B cell (primary cell): ENCODE measurements at places on chromosomes 2 and 18. TPM values are rescaled to one million over a fixed set of nuclear protein-coding genes. Genes with fewer than 3 reads are reported as not detected.

DNA sequence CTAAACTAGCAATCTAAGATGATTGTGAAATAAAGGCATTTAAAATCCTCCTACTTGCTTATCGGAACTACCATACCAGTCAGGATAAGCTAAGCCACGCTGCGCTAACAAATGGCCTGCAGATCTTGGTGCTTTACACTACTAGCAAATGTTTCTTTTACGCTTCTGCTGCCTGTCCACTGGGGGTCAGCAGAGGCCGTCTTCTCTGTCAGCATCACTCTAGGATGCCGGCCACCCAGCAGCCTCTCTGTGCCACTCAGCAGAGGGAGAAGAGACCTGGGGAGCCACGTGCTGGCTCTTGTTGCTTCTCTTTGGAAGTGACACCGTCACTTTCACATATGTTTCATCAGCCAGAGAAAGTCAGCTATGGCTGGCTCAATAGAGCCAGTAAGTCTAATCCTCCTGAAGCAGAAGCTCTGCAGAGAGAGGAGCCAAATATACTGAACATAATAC lies 36.6 kb downstream of the COPS8 start:
- no peak overlapping the region for H3K4me3 ChIP-seq
- no peaks in the 10 kb centered on the region for H3K27me3 ChIP-seq
- DNase-seq = no peak
- no peak overlapping the region for H3K27ac ChIP-seq

The USP37 gene
- 3.1 and 5.2 TPM in 2 replicates for polyA plus RNA-seq

GRCh38 chr2:72134408-72134996 lies 13.2 kb downstream of the CYP26B1 start:
- H3K4me1 ChIP-seq = no peaks in the 10 kb centered on the region
- H3K27ac ChIP-seq = no peak overlapping the region
- no peak overlapping the region for H3K4me3 ChIP-seq
- H3K27me3 ChIP-seq = no peaks in the 10 kb centered on the region

The DNAH7 gene
- polyA plus RNA-seq = 0.01 TPM in 2 replicates

DNA sequence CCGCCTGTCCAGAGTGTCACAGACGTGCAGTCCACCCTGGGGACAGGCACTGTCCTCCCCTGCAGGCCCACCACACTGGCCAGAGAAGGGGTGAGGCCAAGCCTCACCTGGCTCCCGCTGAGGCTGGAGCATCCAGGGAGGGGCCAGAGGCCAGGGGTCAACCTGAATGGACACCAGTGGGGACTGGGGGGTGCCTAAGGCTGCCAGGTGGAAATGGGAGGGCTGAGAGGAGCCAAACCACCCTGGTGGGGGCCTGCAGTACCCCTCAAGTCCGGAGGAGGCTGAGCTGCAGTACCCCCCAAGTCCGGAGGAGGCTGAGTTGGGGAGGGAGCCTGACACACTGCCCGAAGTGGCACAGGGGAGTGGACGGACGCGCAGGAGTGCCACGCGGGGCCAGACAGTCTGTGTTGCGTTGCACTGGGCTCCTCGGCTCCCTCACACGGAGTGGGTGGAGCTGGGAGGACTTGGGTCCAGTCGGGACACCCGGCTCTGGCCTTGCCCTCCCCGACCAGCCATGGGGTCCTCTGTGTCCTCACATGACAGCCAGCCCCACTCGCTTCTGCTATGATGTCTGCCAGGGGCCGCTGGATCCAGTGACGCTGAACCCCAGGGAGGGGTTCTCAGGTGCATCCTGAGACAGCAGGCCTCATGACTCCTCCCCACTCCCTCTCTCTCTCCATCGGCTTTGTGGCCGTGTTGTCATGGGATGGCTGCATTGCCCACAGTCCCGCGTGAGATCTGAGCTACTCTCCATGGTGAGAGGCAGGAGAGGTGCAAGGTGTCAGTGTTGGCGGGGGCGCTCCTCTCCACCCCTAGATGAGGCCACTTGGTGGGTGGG lies 22.3 kb upstream of the GPC1 start:
- H3K27me3 ChIP-seq = no peaks in the 10 kb centered on the region
- no peaks in the 10 kb centered on the region for H3K4me1 ChIP-seq
- H3K4me3 ChIP-seq = no peak overlapping the region
- H3K36me3 ChIP-seq = no peaks in the 10 kb centered on the region

GRCh38 chr18:217532-218336 lies 50.1 kb downstream of the THOC1 start:
- no peak overlapping the region for H3K27ac ChIP-seq
- DNase-seq = no peak
- H3K36me3 ChIP-seq = peaks cover 1% of the 10 kb centered on the region
- no peaks in the 10 kb centered on the region for H3K27me3 ChIP-seq

The PLCL1 gene
- polyA plus RNA-seq = 0.23 and 0.25 TPM in 2 replicates

DNA sequence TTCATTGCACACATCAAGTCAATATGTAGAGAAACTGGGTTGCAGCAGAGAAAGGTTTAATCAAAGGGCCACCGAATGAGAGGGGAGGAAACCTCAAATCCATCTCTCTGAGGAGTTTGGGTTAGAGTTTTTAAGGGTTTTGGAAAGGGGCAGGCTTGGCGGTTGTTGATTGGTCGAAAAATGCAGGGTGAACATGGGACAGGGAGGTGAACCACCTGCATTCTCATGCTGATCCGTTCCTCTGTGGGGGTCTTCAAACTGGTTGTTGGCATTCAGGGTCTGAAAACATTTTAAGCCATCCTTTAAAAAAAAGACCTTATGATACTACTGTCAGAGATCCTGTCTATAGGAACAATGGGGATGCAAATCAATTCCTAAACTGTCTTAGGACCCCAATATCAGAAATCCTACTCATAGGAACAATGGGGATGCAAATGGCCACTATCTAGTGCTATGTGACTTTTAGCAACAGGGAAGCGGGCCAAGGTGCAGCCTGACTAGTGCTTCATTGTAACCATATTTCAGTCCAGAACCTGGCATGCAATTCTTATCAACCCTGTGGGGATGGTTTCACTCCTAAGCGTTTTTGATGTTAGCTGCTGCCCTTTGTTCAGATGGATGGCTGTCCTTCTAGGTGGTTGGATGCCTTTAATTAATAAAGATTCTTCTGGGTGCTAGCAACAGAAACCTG lies 120.1 kb upstream of the MGAT5 start:
- H3K36me3 ChIP-seq = peaks cover 14% of the 10 kb centered on the region
- DNase-seq = no peak
- H3K27me3 ChIP-seq = no peaks in the 10 kb centered on the region
- peaks cover 56% of the 10 kb centered on the region for H3K4me1 ChIP-seq
- no peak overlapping the region for H3K4me3 ChIP-seq
